Dorsolateral prefrontal cortex (tissue), 122 donors: ENCODE measurements at places on chromosomes 2 and 18.

DNA sequence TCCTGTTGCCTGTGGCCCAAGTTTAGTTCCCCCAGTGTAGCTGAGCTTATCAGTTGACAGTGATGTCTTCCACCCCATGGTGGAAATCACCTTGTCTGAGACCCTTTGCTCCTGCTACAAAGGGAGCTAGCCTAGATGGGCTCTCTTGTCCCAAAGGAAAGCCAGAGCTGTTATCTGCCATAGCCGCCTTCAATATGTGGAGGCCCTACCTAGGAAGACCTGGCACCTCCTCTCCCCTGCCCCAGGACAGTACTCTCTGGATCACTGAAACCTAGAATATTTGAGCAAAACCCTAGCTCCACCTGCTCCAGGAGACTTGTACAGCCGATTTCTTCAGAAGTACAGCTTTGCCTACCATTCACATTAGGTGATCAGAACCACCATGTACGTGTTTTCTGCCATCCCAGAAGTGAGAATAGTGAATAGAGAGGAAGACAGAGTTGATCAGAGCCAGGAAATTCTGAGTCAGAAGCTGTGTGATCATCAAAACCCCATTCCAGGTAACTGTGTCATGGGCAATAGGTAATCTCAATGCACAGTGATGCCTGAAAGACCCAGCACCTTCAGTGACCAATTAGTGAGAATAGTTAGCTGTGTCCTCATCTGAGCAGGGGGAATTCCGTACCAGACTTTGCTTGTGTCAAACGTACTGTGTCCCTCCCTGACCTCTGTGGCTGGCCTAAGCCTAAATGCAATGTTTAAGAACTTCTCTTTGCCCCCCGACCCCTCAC lies 138.4 kb upstream of the ALPP start:
- no peak for DNase-seq

GRCh38 chr2:231260442-231261208 lies 62.2 kb downstream of the ARMC9 start:
- no peak for DNase-seq

- DNase-seq, result no peak
Observed at GRCh38 chr2:201049455-201049854, 22.0 kb downstream of the HYCC2 start.

DNA sequence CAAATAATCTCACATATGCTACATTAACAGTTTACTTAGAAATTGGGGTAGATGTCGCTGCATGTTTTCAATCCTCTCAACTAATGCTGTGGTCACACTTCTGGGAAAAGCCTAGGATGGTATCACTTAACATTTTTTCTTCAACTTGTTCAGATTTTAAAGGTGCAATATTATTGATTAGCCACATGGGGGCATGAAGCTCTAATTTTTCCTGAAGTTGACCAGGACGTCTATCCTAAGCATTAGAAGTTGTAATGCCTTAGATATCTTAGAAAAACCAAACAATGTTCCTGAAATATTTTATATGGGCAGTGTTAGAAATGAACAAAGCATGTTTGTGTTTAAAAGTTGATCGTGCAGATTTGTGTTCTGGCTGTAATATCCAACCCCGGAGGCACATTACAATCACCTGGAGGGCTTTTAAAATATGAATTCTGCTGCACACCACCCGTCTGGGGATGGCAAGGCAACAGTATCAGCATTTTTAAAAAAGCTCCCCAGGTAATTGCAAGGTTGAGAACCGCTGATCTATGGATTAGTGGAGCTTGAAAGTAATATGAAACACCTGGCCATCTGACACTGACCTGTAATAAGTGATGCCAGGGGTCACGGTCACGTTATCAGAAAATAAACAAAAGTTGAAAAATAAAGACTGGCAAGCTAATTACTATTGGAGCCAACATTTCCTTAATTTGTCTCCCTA lies 100.5 kb upstream of the LMAN1 start:
- no peak for DNase-seq

GRCh38 chr2:239269916-239270315 lies 130.9 kb downstream of the HDAC4 start:
- DNase-seq, result no peak

DNA sequence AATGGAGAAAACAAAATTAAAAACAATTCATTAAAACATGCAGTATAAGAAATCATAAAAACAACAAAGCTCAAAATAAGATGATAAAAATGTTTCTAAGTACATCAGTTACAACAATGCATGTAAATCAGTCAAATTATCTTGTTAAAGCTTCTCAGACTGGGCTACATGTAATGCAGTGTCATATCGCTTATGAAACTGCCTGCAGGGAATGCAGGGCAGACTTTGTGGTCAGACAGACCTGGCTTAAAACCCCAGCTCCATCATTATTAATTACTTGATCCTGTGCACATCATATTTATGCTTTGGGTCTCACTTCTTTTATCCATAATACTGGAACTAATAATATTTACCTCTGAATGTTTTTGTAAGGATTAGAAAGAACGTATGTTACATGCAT lies 74.6 kb downstream of the PID1 start:
- no peak for DNase-seq

- DNase-seq, result no peak
Observed at GRCh38 chr2:44392338-44392943, 30.7 kb downstream of the CAMKMT start.

DNA sequence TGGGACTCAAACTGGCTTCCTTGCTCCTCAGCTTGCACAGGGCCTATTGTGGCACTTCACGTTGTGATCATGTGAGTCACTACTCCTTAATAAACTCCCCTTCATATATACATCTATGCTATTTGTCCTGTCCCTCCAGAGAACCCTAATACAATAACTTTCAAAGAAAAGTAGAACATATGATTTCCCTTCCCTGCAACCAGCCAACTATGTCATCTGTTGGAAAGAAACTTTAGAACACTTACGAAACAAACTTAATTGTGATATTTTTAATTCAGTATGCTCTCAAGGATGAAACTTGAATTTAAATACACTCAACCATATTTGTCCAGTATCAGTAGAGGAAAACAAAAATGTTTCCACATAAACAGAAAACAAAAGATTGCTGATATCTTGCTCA lies 84.4 kb downstream of the DYM start:
- DNase-seq, result no peak

- DNase-seq, result peak; percentile 99
Observed at GRCh38 chr2:44168681-44169154, at the start of gene PPM1B. Gene PPM1B, plus strand, starts transcription at chr2:44168875. Its CDS starts 32,325 bp downstream, at chr2:44201200.

- DNase-seq, result no peak
Observed at GRCh38 chr2:174827371-174828369, 63.4 kb upstream of the CHRNA1 start.

DNA sequence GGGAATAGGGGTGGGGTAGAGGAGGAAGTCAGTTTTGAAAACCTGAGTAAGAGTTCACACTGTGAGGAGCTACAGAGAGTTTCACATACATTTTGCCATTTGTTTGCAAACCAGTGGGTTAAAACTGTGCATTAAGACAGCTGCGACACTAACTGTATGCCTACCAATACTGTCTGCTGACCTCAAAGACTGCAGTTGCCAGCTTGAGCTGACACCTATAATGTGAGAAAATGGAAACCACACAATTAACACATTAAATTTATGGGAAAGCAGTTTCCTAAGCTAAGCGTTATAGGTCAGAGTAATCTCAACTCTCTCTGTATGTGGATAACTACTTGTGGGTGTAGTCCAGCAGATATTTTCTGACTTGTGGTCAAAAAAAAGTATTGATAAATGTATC lies 756.6 kb upstream of the GCFC2 start:
- no peak for DNase-seq

DNA sequence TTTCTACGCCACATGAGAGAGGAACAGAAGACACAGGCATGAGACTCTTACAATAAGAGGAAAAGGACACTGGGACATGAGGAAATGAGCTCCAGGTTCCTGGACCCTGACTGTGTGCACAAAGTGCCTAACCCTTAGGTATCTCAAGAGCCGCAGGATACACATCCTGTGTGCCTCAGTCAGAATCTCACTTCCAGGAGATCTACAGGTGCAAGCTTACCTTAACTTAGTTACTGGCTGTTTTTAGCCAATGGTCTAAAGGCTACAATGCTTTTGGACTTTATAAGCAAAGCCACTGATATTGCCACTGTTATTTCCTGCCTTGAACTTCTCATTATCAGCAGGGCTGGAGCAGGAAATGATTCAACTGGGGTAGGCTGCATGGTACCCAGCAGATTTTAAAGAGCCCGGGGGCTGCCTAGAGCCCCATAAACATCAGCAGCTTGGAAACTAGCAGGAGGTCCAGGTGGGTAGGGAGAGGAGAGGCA lies 254.4 kb downstream of the ZNF521 start:
- DNase-seq, result no peak

GRCh38 chr18:10410472-10411308 lies 43.7 kb upstream of the APCDD1 start:
- no peak for DNase-seq

DNA sequence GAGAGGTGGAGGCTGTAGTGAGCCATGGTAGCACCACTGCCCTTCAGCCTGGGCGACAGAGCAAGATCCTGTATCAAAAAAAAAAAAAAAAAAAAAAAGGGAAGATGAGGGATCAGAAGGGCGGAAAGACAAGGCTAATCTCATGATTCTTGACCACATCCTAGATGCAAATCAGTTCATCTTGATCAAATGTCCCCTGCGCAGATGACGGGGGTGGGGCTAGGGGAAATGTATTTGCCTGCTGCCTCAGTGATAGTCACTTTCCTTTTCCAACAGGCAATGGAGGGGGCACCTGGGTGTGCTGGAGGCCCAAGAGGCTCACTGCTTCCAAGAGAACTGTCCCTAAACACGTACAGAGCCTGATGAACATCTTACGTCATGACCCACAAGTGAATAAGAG lies 3.7 kb upstream of the EMILIN2 start:
- DNase-seq, result no peak

GRCh38 chr18:11498821-11499220 lies 110.6 kb upstream of the SLC35G4 start:
- no peak for DNase-seq

GRCh38 chr2:226409134-226409533 lies 390.5 kb downstream of the IRS1 start:
- DNase-seq, result no peak

GRCh38 chr2:205678541-205679142 lies 3.7 kb upstream of the NRP2 start:
- DNase-seq, result no peak

DNA sequence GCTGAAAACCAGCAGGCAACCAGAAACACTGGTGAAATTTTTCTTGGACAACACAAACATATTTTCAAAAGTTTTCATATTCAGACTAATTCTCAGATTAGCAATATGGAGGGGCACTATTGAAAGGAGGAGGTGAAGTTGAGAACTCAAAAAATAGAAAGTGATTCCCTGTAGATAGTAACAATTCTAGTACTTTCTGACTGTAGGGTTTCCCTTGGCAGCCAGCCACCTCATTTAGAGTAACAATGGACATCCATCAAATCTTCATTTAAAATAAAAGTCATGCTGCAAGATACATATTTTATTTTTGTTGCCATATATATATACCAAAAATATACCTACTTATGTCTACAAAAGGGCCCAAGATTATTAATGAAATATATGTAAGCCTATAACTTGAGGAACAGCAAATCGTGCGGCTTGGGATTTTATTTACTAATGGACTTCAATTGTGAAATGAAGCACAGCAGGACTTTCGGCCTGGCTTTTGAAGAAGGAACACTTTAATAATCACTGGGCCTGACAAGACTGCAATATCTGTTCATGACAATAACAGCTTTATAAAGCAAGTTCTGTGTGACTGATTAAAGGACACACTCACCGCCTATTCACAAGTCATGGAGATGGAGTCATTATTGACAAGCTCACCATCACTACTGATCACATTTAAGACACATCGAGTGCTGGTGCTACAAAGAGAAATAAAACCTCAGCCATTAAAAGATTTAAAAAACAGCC lies 6.8 kb upstream of the NR4A2 start:
- peak; percentile 50 for DNase-seq

GRCh38 chr2:86695053-86695691 lies 24.9 kb upstream of the RMND5A start:
- DNase-seq, result no peak

DNA sequence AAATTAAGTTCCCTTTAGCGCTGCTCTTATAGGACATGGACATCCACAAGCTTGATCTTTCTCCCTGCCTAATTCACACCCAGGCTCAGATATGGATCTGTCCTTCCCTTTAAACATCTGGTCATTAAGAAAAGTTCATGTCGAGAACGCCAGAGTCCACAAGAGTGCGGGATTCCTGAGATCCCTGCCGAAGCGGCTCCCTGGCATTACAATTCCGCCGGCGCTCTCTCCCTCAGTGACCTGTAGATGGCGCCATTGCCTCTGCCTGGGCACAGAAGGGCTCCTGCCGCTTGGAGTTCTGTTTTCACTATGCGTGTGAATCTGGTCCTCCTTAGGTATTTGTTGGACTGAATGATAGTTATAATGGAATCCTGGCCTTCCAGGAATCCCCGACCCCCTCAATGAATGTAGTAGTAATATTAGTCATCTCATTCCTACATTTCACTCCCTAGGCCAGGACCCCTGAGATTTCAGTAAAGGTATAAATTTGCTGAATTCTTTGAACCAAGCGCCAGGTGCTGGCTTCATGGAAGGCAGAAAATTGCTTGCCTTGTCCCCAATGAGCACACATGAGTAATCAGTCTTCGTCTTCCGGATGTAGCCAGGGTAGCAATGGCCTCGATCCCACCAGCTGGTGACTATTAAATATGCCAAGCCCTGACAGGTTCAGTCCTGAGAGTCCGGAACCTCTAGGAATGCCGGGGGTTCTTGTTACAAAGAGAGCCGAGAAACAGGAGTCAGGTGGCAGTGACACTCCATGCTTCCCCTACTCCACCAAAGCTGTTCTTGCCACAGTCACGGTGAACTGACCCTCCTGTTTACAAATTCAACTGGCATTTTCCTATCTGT lies 26.4 kb upstream of the CD207 start:
- DNase-seq, result peak; percentile 71

DNA sequence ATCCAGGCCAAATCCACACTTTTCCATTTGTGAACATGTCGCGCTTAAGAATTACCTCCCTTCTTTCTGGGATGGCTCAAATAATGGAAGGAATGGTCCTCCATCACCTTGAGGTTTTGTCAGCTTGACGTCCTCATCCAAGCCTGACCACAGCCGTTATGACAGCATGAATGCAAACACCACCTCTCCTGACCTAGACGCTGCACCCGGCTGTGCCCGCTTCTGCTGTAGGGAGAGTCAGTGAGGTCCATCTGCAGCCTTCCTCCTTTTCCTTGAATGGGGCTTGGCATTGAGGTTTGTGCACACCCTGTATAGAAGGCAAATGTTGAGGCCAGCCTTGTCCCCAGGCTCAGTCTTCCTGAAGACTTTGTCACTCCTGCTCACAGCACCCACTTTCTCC lies 85.5 kb downstream of the TGOLN2 start:
- DNase-seq, result no peak

DNA sequence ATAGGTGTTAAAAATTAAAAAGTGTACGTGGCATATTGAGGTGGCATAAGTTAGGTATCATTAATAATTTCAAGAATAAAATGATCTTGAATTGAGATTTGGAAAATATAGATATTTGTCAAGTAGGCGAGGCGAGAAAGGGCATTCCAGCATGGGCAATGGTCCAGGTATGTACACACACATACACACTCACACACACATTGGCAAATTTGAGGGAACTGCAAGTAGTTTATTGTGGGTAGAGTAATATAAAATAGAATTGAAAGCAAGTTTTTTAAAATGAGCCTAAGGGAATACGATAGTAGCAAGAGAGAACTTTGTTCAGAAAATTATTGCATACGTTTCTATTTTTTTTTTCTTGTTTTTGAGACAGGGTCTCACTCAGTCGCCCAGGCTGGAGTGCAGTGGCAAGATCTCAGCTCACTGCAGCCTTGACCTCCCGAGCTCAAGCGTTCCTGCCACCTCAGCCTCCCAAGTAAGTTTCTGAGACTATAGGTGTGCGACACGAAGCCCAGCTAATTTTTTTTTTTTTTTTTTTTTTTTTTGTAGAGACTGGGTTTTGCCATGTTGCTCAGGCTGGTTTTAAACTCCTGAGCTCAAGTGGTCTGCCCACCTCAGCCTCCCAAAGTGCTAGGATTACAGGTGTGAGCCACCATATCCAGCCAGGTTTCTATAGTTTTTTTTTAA lies 96.7 kb upstream of the SLC39A10 start:
- DNase-seq, result no peak
